ENCODE measurements at places on chromosomes 2 and 18. TPM values are rescaled to one million over a fixed set of nuclear protein-coding genes. Genes with fewer than 3 reads are reported as not detected.

RIT2 gene
- polyA plus RNA-seq, result not detected

INHA gene
- polyA plus RNA-seq, result 28.7 TPM

KATNAL2 gene
- 5.0 TPM for polyA plus RNA-seq

METAP1D gene
- 3.6 TPM for polyA plus RNA-seq

ZNF532 gene
- 21.1 TPM for polyA plus RNA-seq

GRCh38 chr18:48036641-48037421 lies 106.4 kb upstream of the SMAD2 start:
- no peak for DNase-seq

GRCh38 chr2:65366595-65367125 lies 65.7 kb downstream of the SPRED2 start:
- DNase-seq, result no peak

- no peak for DNase-seq
Measured at GRCh38 chr18:46035696-46036680, 36.1 kb downstream of the PSTPIP2 start.

DNA sequence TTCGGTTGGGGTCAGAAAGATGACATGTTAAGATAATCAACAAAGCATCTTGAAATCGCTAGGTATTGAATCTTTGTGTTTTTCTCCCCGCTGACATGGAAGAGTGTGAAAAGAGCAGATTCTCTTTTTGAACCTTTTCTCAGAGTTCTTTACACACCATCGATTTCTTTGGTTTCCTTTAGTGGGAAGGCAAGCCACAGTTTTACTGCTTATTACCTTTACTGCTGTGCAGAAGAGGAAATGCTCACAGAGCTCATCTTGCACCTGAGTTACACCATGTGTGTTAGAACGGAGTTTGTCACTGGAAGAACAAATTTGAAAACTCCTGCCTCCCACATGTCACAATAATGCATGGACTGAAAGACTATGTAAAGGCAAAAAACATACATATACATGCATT lies 45.3 kb upstream of the PDK1 start:
- no peak for DNase-seq

- DNase-seq, result no peak
Measured at GRCh38 chr18:3889803-3890202, 439.8 kb downstream of the TGIF1 start.

GRCh38 chr18:34609986-34610648 lies 100.0 kb upstream of the DTNA start:
- DNase-seq, result no peak

- no peak for DNase-seq
Measured at GRCh38 chr2:234102112-234102511, 51.6 kb downstream of the SPP2 start.

DNA sequence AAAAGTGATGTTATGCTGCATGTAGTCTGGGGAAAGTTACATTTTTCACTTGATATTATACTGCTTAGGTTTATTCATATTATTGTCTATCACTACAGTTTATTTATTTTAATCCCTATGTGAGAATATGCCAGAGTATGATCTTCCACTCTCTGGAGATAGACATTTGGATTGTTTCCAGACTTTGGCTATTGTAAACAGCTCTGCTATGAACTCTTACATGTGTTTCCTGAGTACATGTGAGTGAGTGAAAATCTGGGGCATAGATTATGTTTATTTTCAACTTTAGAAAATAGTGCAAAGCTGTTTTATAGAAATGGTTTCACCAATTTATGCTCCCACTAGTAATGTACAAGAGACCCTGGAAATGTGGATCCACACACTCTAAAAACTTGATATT lies 49.0 kb upstream of the EPAS1 start:
- DNase-seq, result no peak

GRCh38 chr2:29215073-29215472 lies 99.9 kb downstream of the CLIP4 start:
- DNase-seq, result no peak
